NCI-H524 (cell line): ENCODE measurements at places on chromosomes 3 and 15.

- no peak for DNase-seq
These were observed 101.0 kb upstream of the IGSF10 start for GRCh38 chr3:151561878-151562277.

DNA sequence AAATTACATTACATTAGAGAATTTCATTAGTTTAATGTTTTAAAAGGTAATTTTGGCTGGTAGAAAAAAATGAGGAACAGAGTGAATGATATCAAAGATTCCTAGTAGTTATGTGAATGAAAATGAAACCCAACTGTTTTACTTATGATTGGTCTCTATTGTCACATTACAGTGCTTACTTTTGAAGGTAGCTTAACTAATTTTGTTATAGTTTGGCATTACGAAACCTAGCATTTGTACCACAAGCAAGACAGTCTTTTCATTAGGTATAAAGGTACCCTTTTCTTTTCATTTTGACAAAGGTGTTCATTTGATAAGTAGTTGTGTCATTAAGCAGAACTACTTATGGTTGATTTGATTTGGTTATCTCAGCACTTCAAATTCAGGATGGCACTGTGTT, 6.9 kb downstream of the SELENOT start:
- no peak for DNase-seq

GRCh38 chr15:98996169-98996568, 11.4 kb downstream of the PGPEP1L start:
- no peak for DNase-seq

- DNase-seq = no peak
These were observed 37.6 kb upstream of the LRIG1 start for GRCh38 chr3:66538390-66538789.

DNA sequence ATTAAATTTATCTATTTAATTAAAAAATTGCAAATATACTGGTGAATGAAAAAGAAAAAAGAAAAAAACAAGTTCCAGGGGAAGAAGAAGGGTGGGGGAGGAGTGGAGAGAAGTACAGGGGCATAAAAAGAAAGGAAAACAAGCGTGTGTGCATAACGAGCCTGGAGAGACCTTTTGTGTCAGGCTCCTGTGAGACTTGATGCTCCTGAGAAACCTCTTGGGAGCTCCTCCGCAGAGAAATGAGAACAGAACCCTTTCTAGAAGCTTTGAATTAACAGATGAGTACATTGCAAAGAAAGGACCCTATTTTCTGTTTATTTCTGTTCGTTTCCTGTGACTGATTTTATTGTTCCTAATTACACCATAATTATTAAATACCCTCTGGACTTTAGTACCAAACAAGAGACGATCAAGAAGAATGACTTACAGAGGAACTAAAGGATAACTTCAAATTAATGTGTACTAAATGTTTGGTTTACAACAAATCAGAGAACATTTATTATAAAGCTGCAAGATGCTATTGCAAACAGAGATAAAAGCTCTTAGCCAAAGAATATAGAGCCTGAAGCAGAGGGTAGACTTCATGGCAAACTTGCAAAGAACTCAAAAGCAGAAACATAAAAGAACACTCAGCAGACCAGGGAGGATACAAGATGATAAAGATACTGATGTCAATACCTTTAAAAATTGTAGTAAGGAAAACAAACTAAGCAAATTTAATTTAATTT, 74.7 kb downstream of the DPPA2 start:
- no peak for DNase-seq

GRCh38 chr3:15171096-15171495, 35.0 kb upstream of the CAPN7 start:
- DNase-seq = no peak

GRCh38 chr3:22175947-22176346, 424.9 kb upstream of the ZNF385D start:
- no peak for DNase-seq

DNA sequence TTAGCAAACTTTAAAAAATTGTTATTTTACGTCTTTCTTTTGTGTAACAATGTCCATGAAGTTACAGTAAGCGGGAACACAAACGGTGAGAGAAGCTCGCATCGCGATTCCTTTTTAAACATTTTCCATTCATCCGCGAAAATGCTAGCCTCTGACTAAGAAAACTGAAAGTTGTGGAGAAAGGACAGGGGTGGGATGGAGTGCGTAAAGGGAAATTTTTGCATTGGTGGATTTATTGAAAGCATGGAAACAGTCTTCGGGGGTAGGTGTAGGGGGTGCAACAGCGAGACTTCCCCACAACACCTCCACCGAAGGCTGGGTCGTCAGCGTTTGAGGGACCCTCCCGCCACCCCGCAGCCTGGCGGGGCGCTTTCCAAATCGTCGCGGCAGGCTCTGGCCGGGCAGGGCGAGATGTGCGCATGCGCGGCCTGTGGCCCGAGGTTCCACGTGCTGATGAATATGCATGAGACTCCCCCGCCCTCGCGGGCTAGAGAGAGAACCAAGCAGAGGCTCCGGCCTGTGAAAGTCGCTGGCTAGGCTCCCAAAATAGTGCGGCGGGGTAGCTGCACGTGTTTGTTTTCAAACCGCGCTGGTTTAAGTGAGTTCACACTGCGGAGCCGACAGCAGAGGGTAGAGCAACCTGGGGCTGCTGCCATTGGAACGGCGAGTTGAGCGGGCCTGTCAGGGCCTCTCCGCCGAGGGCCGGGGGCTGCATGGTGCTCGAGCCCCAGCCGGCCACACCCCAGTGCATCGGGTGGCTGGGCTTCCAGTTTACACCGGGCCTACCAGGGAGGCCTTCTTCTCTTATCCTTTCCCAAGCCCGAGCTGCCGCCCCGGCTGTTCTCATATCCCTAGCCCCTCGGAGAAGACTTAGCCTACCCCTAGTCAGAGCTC, 9.9 kb downstream of the ZIC1 start:
- no peak for DNase-seq

- peak; percentile 95 for DNase-seq
These were observed 273.6 kb upstream of the PROK2 start for GRCh38 chr3:72058493-72059081.

- no peak for DNase-seq
These were observed 16.8 kb upstream of the CCNDBP1 start for GRCh38 chr15:43168192-43169107.

GRCh38 chr3:47394140-47394870, 13.5 kb downstream of the PTPN23 start:
- DNase-seq = no peak

DNA sequence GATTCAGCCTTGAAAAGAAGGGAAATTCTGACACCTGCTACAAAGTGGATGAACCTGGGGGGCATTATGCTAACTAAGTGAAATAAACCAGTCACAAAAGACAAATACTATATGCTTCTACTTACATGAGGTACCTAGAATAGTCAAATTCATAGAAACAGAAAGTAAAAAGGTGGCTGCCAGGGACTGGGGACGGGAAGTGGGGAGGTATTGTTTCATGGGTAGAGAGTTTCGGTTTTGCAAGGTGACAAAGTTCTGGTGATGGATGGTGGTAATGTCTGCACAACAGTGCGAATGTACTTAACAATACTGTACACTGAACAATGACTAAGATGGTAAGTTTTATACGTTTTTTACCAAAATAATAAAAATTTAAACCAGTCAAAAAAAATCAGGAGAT, 4.8 kb downstream of the IDH2 start:
- DNase-seq = no peak

- no peak for DNase-seq
These were observed 95.7 kb downstream of the CPN2 start for GRCh38 chr3:194255252-194256039.

GRCh38 chr15:100050877-100051786, 290.6 kb downstream of the ADAMTS17 start:
- DNase-seq = no peak

GRCh38 chr15:90512276-90512675, 17.4 kb upstream of the CRTC3 start:
- DNase-seq = no peak

GRCh38 chr3:57756528-57757401, 656 bp downstream of the SLMAP start:
- DNase-seq = no peak

- DNase-seq = no peak
These were observed 291.9 kb upstream of the STT3B start for GRCh38 chr3:31240874-31241273.

GRCh38 chr15:36484038-36484778, 95.2 kb upstream of the CDIN1 start:
- DNase-seq = no peak

DNA sequence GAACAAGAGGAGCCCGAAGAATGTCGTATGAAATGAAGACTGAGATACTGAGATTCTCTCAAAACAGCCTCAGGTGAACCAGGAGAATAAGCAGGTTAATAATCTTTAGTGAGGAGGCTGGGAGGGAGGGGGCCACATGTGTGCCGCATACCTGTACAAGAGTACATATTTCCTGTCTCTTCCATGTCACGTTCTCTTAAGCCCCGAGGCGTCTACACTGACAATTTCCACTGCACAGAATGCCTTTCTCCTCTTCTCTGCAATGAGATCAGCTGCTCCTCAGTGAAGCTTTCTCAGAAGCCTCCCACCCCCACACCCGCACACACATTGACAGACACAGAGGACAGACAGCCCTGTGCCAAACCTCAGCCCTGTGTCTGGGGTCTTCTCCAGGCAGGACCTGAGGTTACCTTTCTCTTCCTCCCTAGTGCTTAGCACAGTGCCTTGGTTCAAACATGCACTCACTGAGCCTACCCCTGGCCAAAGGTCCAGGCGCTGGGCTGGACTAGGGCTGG, 55.4 kb downstream of the PDZRN3 start:
- DNase-seq = no peak

- DNase-seq = no peak
These were observed 825.3 kb upstream of the GRM7 start for GRCh38 chr3:6035626-6036025.
